Prostate gland (tissue), 2 donors: ENCODE measurements at places on chromosomes 1 and 21. TPM values are rescaled to one million over a fixed set of nuclear protein-coding genes. Genes with fewer than 3 reads are reported as not detected.

IL12RB2 gene
- total RNA-seq = 1.6 TPM

GRCh38 chr1:160328184-160328583 lies 14.9 kb downstream of the COPA start:
- DNase-seq = no peak

- DNase-seq = no peak
Measured at GRCh38 chr1:4053774-4054173, 153.7 kb upstream of the C1orf174 start.

- DNase-seq = no peak
Measured at GRCh38 chr1:211947396-211948295, 87.7 kb downstream of the INTS7 start.

WLS gene
- total RNA-seq = 74.5 TPM

ANGPTL3 gene
- total RNA-seq = not detected

HORMAD1 gene
- 16.5 TPM for total RNA-seq

KISS1 gene
- total RNA-seq = not detected

DNA sequence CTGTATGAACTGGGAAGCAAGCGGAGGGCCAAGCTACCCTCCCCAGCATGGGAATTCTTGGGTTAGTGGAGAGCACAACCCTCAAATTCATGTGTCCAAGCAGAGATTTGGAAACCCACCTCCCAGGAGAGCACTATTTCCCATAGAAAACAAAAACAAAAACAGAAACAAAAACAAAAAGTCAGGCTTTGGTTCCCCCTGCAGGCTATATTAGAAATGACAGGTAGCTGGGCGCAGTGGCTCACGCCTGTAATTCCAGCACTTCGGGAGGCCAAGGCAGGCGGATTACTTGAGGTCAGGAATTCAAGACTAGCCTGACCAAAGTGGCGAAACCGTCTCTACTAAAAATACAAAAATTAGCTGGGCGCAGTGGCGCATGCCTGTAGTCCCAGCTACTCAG lies 10.8 kb downstream of the MINDY1 start:
- no peak for DNase-seq

DNA sequence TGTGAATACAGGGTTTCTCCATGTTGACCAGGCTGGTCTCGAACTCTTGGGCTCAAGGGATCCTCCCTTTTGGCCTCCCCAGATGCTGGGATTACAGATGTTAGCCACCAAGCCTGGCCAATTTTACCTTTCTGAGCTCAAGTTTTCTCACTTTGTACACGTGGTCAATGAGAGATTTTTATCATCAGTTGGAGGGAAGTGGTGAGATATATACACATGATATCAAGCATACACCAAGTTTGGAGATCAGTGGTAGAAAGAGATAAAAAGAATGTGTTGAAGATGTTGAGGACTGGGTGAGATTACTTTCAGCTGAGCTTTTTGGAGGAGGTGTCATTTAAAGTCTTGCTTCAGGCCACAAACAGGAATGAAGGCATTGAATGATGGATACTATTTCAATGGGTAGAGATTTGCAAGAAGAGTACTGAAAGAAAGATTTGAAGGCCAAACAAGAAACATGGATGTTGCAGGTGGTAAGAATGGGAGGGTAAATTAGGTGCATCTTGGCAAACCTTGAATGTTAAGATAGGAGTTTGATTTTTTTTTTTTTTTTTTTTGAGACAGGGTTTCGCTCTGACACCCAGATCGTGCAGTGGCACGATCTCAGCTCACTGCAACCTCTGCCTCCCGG lies 3.0 kb upstream of the SESN2 start:
- DNase-seq = no peak

DNA sequence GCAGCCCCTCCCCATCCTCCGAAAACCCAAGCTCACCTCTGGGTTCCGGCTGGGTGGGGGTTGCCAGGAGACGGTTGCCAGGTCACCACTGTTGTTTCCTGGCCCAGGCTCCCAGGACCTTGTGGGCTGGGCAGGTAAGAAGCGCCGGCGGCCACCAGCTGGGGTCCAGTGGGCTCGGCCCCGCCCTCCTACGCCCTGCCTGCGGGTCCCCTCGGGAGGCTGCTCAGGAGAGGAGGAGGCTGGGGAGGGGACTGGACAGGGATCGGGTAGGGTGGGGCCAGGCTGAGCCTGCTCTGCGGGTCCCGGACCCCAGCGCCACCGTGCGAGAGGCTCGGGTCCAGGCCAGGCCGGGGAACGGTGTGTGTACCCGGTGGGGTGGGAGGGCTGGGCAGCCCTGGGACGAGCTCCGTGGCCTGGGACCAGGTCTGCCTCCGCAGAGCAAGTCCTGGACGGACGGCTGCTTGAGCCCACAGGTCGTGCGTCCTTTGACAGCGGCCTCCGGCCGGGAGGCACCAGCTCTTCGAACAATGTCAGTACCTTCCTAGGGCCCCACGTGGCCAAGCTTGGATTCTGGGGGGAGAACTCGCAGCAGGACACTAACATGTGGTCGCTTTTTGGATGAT lies at the start of gene TTLL10:
TTLL10 (plus strand) TSS at position 88 of the 623 bp plus-strand sequence. CDS start 5,336 bp downstream, outside the sequence.
- no peak for DNase-seq

- no peak for DNase-seq
Measured at GRCh38 chr1:149844650-149845255, 54.6 kb upstream of the BOLA1 start.

DNA sequence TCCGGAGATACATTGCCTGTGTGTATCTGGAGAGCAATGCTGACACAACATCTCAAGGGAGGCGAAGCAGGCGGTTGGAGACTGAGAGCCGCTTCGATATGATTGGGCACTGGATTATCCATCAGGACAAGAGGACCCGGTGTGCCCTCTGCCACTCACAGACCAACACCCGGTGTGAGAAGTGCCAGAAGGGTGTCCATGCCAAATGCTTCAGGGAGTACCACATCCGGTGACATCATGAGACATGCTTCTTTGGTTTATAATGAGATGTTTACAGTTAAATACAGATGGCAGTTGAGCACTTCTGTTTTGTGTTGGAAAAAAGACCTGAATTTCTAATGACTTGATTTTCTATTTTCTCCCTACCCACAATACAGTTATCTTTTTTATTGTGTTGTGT lies 12.1 kb downstream of the PGBD2 start:
- DNase-seq = no peak

CA14 gene
- total RNA-seq = 3.3 TPM

CCDC185 gene
- total RNA-seq = not detected

DNA sequence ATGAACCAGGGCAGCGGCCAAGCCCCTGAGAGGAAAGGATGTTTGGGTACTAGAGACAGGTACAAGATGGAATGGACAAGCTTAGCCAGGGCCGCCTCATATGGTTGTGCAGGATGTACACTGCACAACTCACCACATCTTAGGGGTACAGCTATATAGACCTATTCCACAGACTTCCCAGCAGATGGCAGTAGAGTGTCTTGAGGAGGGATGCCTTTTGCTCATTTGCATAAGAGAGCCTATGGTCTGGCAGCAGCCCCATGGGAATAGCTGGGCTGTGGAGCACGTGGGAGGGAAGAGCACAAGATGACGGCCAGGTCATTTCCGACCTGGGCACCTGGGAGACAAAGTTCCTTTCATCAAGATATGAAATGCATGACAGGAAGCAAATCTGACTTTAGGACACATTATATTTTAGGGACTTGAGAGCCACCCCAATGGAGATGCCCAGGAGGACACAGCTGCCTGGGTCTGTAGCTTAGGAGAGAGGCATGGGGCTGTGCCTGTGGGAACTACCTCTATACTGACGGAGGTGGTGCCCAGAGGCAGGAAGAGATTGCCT lies 215.5 kb downstream of the KCNJ6 start:
- no peak for DNase-seq

DNA sequence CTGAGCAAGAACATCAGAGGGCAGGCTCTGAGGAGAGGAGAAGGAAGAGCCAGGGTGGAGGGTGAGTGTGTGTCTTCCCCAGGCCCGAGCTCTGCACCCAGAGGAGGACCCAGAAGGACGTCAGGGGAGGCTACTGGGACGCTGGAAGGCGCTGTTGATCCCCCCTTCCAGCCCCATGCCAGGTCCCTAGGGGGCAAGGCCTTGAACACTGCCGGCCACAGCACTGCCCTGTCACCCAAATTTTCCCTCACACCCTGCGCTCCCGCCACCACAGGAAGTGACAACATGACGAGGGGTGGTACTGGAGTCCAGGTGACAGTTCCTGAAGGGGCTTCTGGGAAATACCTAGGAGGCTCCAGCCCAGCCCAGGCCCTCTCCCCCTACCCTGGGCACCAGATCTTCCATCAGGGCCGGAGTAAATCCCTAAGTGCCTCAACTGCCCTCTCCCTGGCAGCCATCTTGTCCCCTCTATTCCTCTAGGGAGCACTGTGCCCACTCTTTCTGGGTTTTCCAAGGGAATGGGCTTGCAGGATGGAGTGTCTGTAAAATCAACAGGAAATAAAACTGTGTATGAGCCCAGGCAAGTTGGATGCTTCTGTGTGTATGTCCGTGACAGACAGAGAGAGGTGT lies 17.1 kb downstream of the BCAN start:
- no peak for DNase-seq

ATAD3B gene
- 16.8 TPM for total RNA-seq

- DNase-seq = no peak
Measured at GRCh38 chr1:82844911-82845827, 1044.4 kb downstream of the ADGRL2 start.

GRCh38 chr1:230291731-230292620 lies 134.2 kb downstream of the PGBD5 start:
- no peak for DNase-seq

- peak; percentile 20 for DNase-seq
Measured at GRCh38 chr1:50368179-50369007, 54.9 kb downstream of the DMRTA2 start.

DNA sequence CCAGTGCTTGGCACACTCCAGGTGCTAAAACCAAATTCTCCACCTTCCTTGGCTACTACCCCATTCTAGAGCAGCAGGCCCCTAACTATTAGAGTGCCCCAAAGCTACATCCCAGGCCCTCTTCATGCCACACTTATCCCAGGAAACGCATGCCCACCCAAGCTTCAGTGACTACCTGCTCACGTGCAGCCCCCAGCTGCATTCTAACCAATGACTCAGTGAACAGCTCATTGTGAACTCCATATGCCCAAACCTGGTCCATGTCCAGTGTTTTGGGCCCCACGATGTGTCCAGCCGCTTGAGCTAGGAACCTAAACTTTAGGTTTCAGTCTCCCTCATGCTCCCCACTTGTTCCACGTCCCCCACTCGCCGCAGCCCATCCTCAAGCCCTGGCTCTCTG lies 41.5 kb downstream of the NKAIN1 start:
- no peak for DNase-seq

DNA sequence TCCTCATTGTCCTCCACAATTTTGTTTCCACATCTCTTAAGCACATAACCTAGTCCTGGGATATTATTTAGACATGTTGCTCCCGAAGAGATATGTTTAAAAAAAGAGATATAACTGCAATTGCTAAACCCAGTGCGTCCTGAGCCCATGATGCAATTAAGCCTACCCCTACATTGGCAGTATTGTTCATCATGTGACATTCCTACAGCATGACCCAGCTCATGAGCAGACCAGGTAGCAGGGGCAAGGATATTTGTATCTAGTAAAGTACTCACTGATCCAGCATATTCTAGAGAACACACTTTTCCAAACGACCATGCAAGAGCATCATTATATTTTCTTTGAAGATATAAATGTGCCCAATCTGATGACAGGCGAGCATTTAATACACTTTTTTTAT lies 1.2 kb downstream of the ADAM30 start:
- no peak for DNase-seq

DNA sequence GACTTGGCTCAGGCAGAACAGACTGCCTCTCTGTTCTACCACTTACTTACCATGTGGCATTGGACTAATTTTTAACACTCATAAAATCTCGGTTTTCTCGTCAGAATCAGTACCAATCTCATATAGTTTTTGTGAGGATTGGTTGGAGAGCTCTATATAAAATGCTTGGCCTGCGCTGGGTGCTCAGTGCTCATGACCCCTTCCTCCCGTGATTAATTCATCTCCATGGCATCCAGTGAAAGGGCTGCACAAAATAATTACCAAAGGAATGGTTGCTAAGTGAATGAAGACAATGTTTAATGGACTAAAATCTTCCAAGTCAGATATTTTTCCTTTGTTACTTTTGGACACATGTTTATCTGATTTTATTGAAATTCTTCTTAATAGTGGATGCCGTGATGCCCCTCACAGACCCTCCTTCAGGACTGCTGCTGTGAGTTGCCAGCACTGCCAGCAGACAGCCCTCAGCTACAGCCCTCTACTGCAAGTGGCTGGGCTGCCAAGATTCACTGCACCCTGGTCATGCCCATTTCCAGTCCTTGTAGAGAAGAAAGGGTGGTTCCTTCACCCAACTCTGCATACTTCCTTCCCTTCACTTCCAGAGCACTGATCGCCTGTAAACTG lies 436.5 kb downstream of the LMO4 start:
- DNase-seq = no peak

DNA sequence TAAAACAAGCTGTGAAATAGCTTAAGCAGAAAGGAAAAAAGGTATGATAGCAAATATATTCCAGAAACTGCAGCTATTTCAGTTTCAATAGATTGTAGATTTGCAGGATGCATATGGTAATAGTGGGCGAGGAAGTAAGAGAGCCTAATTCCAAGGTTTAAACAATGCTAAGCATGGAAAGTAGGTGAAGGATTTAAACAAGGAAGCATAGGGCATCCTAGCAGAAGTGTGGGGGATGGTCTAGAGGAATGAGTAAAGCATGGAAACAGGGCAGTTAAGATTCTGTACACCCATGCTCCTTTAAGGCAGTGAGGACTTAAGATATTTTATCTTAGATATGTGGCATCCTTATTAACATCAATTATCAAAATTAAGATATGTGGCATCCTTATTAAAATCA lies 2.6 kb downstream of the IVNS1ABP start:
- DNase-seq = no peak

OR2AK2 gene
- not detected for total RNA-seq

GRCh38 chr1:165441166-165441880 lies 3.6 kb downstream of the RXRG start:
- no peak for DNase-seq

SMIM1 gene
- 148 TPM for total RNA-seq

- no peak for DNase-seq
Measured at GRCh38 chr1:18542351-18542750, 61.6 kb downstream of the KLHDC7A start.

DNA sequence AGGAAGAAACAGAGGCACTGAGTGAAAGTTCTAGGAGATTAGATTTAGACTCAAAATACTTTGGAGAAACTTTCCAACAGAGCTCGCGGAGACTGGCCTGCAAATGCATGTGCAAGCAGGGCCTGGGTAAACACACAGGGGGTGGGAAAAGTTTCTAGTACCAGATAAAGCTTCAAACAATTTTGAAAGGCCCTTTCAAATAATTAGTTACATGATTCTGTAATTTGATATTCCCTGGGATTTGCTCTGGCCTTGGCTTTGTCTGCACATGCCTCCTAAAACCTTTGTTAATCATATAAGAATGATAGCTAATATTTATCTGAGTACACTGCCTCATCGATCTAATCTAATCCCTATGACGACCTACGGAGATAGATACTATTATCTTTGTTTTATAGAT lies 31.3 kb downstream of the VTCN1 start:
- peak; percentile 10 for DNase-seq

AIRE gene
- total RNA-seq = not detected

ROR1 gene
- 7.3 TPM for total RNA-seq

NPPA gene
- not detected for total RNA-seq
